Psoas muscle (tissue), 8 donors: ENCODE measurements at places on chromosomes 7 and 10.

GRCh38 chr7:51430480-51431086, 114.0 kb upstream of the COBL start:
- no peak for DNase-seq

GRCh38 chr10:77666821-77667220, 29.2 kb upstream of the KCNMA1 start:
- no peak for DNase-seq

DNA sequence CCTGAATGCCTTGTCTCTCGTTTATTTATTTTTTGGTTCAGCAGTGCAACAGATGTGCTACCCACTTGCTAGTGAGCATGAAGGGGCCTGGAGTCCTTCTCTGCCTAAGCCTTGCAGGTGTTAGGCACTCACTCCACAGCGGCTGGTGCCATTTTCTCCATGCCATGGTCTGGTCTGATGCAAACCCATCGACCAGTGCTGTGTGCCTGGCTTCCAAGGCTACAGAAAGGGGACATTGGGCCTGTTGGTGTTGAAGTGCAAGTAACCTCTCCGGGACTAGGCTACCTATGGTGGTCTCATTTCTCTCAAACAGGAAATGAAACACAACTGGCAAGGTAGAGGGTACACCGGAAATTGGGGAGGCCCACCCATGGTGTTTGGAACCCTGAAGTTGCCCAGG, 198.1 kb downstream of the ADARB2 start:
- peak; percentile 16 for DNase-seq

DNA sequence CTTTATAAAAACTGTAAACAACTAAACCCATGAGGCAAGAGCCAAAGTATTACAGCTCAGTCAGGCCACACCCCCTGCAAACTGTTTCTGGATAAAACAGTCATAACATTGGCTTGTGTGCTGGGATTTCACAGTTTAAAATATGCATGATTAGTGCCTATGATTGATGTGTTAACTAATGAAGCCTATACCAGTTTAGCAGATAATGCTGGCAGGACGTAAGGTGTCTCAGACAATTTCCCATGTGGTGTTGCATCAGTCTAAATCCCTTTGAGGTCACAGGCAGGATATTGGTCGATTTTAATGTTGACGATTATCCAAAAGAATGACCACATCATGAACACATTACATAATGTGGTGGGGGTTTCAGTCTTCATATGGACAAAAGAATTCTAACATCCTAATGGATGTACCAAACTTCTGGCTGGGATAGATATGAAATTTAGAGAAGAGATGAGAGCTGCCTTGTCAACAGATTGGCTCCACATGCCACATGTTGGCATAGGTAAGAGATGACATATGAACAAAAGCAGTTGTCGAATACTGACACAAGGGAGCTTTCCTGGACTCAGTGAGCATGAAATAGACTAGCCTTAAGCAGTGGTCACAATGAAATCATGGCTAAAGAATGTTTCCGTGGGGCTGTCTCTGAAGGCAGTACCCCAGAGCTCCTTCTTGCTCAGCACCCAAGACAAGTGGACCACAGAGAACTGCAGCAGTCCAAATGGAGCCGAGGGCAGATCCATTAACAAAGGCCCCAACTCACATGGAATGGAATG, 445.6 kb downstream of the GFRA1 start:
- peak; percentile 47 for DNase-seq

GRCh38 chr7:49001610-49002033, 77.3 kb downstream of the CDC14C start:
- no peak for DNase-seq

DNA sequence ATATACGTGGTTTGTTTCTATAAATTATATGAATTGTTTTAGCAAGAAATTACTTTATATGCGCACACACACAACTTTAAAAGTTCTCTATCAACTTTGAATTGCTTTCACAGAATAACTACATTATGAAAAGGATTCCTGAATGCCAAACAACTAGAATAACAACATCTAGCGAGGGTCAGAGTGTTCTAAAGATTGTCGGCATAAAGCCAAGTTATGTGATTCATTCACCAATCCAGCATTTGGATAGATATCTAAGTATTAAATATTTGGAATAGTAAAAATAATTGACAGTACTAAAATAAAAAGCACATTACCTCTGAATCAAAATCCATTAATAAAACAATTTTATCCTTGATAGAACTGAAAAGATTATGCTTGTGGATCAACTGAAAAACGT, 125.3 kb upstream of the AMPH start:
- no peak for DNase-seq

GRCh38 chr7:155378959-155379871, 78.7 kb upstream of the EN2 start:
- DNase-seq: no peak

DNA sequence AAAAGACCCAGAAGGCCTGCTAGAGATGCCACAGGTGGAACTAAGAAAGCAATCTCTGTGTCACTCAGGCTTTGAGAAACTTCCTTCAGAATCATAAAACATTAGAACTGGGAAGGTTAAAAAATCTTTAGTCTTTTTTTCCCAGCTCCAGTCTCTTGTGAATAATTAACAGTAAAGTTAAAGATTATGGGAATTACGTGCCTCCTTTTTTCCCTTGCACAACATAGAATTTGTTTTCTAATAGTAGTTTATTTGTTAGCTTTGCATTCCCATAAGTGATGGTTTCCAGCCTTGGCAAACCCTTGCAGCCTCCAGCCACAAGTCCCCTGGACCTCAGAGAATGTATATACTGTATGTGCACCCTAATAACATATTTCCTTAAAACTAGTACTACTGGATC, 128.3 kb downstream of the TPST1 start:
- DNase-seq: no peak
